ENCODE measurements at places on chromosomes 13 and 19.

GRCh38 chr19:11848594-11849469 lies at the start of gene ZNF439:
Gene ZNF439, plus strand, starts transcription at chr19:11848726. Its CDS starts 142 bp downstream, at chr19:11848868.
- DNase-seq: peak; percentile 90

- no peak for DNase-seq
Measured at GRCh38 chr19:718251-718951, 9.7 kb downstream of the PALM start.

- DNase-seq: no peak
Measured at GRCh38 chr13:60311527-60311926, 85.5 kb upstream of the TDRD3 start.

- no peak for DNase-seq
Measured at GRCh38 chr13:51714663-51715168, 89.2 kb downstream of the DHRS12 start.

DNA sequence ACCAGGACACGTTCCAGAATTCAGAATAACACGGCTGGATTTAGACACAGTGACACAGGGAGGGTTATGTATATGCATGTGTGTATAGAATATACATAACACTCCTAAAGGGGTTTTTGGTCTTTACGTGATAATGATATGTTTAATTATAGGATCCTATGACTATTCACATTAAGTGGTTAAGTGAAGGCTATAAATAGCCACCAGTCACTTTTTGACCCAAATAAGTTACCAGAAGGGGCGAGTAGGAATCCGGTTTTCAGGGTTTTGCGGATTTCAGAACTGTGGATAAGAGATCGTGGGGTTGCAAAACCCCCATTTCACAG lies 6.9 kb downstream of the ANGPTL6 start:
- DNase-seq: no peak

DNA sequence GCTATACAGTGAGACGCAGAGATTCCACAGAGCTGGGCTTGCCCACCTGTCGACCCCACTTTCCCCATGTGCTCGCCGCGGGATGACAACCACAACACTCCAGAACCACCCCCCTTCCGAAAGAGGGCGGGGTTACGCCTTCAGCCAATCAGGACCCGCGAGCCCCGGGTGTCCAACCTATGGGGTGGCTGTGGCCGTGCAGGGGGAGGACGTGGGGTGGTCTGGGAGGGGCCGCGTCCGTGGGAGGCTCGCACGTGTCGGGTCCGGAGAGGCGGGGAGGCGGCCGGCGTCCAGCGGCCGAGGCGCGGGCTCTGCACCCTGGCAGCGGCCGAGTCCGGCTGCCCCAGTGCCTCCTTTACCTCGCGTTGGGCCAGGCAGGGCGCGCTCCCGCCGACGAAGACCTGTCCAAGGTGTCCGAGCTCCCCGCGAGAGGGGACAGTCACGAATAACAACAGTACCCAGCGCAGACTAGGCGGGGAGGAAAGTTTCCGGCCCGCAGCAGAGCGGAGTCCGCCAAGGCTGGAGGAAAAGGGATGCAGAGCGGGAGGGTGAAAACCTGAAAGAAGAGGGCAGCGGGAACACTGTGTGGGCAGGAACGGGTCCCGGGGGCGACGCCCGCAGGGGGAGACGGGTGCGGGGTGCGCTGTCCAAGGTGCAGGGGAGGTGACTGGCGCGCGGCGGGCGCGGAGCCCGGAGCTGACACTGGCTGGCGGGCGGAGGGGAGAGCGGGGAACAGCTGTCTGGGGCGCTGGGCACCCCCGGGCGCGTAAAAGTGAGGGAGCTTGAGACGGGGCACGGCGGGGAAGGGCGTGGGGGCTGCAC lies 911 bp downstream of the ENOX1 start:
- peak; percentile 94 for DNase-seq

DNA sequence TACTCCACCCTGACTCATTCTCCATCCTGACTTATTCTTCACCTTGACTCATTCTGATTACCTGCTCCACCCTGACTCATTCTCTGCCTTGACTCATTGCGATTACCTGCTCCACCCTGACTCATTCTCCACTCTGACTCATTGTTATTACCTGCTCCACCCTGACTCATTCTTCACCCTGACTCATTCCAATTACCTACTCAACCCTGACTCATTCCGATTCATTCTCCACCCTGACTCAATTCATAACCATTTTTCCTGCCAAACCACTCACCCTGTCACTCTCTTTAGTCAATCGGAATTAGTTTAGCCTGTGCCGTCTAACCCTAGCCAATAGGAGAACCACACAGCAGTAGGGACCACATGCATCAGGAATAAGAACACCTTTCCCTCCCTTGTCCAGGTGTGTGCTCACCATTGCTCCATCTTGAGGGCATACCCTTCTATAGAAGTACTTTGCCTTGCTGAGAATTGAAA lies 1227.4 kb upstream of the PCDH20 start:
- DNase-seq: no peak

- no peak for DNase-seq
Measured at GRCh38 chr13:23609874-23610576, 39.8 kb downstream of the TNFRSF19 start.

GRCh38 chr13:32224916-32225315 lies 90.2 kb downstream of the ZAR1L start:
- no peak for DNase-seq

GRCh38 chr13:28455580-28456194 lies 39.2 kb downstream of the FLT1 start:
- DNase-seq: no peak

DNA sequence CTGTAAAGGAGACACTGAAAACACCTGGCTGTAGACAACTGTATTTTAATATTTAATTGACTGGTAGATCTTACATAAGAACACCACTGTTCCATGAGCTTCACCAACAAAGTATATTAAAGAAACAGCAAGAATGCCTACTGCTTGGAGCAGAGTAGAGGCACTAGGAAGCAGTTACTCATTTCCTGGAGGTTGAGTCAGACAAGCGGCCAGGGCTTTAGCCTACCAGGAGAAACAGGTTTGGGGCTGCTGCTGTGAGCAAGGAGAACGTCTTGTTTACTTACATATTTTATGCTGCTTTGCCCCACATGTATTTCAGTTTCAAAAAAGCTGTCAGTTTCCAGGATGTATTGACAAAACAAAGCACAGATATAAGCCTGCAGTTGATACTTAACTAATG lies 33.4 kb downstream of the ALG5 start:
- no peak for DNase-seq

DNA sequence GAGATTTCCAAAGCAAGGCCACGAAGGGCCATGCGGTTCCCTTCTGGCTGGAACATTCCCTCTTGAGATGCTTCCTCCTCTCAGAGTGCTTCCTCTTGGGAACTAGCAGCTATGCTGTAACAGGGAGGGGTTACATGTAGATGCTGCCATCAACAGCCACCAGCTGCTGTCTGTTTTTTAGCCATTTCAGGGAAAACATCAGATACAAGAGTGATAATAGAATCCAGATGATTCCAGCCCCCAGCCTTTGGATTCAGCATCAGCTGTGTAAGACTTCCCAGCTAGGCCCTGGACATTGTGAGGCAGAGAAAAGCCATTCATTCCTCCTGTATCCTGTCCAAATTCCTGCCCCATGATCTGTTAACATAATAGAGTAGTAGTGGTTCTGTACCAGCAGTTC lies 8.2 kb upstream of the ZNF177 start:
- no peak for DNase-seq

DNA sequence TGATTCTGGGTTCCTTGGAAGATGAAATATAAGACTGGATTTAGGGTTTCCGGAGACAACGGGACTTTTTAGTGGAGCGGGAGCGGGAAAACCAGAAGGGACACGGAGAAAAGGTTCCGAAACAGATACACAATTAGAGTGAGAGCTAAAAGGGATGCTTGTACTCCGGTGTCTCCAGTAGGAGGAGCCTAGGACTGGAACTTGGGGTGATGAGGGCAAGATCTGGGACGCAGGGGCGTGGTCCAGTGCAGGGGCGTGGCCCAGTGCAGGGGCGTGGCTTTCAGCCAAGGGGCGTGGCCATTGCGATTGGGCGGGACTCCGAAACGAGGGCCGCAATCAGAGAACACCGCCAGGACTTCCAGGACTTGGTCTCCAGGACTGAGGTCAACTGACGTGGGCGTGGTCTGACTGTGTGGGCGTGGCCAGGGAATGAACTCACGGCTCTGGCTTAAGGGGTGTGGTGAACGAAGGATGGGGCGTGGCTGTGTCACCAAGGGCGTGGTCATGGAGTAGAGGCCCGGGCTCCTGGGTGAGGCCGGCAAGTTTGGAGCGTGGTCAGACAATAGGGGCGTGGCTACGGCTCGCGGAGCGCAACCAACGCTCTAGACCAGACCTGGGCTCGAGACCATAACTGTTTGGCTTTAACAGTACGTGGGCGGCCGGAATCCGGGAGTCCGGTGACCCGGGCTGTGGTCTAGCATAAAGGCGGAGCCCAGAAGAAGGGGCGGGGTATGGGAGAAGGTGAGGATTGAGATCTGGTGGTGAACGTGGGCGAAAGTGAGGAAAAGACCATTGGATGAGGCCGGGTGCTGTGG lies at the start of gene DKKL1:
DKKL1 (plus strand) TSS at position 610 of the 815 bp plus-strand sequence; CDS start at position 732, 122 bp downstream.
- DNase-seq: peak; percentile 98

GRCh38 chr19:48629599-48630295 lies 7.4 kb downstream of the DBP start:
- peak; percentile 55 for DNase-seq

- DNase-seq: no peak
Measured at GRCh38 chr13:104385404-104385803, 1319.2 kb upstream of the SLC10A2 start.

- DNase-seq: peak; percentile 47
Measured at GRCh38 chr13:98033277-98034247, 80.1 kb downstream of the IPO5 start.

GRCh38 chr13:59603646-59604045 lies 560.1 kb downstream of the DIAPH3 start:
- no peak for DNase-seq

DNA sequence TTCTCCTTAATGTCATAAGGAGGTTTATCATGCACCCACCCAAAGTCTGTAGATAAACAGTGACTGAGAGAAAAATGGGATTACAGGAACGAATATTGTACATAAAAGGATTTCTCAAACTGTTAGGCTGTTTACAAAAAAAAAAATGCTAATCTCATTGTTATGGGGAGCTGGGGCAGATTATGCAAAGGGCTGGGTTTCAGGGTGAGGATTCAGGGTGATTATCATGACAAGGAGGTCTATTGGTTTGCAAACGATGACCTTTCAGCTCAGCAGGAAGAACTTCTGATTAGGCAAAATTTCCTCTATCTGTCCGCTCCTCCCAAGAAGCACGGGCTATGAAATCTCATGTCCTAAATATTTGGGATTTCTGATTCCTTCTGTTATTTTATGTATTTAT lies 41.4 kb downstream of the NLRP12 start:
- no peak for DNase-seq

GRCh38 chr19:6087074-6087571 lies 23.2 kb downstream of the RFX2 start:
- no peak for DNase-seq
